EL (cell line): ENCODE measurements at places on chromosomes 2 and 18.

DNA sequence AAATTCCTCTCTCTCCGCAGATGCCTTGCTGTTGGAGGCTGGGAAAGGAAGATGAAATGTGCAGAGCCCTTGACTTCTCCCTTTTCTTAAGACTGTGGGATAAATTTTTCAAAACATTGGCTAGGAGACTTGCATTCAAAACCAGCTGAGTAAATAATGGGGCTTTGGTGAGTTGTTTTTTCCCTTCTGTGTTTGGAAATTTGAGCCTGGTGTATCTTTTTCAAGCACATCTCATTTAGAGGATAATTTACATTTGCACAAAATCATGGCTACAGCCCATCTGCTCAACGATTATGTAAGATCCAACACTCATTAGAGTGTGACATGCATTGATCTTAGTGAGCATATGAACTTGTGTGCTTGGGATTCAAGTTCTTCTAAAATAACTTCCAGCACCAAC lies 112.1 kb upstream of the ATP8B1 start:
- DNase-seq = no peak

DNA sequence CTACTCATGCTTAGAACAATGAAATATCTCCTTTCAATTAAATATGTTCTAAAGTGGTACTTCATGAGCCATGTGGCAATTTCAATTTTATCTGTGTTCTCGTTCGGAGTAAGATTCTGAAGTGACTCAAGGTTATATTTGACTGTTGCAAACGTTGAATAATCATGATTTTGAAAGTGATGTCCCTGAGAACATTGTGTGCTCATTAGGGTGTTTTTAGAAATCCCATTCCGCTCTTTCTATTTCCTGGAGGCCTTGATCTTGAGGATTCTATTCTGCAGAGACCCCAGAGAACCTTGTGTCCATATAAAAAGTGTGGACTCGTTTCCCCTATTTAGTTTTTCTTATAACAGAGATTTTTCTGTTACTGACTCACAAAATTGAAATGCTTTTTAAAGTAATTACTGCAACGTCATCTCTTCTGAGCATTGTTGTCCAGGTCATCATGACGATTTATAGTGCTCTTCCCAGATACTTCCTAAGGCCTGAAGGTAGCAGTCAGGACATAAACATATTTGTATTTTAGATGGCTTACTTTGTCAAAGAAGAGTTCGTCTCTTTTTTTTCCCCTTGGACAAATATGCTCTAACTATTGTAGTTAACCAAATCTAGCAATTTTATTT lies 27.2 kb downstream of the IL1R2 start:
- peak; percentile 36 for DNase-seq

DNA sequence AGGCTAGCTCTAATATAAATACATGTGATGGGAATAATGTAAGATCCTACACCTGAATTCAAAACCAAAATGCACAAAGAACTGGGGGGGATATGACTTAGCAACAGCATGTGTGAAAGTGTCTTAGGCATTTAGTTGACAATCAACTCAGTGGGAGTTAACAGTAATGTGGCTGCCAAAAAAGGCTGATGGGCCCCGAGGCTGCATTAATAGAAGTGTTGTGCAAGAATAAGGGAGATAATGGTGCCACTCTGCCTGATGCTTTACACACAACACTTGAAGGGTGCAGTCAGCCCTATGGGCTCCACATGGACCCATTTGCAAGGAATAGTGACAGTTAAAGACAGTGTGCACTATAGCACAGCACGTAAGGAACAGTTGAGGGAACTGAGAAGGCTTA lies 649.4 kb upstream of the ZEB2 start:
- no peak for DNase-seq

DNA sequence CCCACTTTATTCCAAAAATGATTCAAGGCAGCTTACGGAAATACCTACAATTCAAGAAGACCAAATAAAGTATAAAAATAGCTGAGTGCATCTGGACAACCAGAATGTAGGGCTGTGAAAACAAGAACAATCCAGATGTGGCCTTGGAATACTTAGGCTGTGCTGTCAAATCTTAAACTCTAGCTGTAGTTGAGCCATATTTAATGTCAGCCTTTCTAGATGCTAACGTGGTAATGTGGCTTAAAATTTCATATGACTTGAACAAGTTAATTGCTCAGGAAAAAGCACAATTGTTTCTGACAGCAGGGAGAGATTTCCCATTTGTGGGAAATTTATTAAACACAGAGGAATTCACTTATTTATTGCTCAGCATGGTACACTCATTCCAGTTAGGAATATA lies 14.6 kb upstream of the NAPG start:
- DNase-seq = no peak

GRCh38 chr2:219638217-219638947 lies 11.0 kb downstream of the SLC4A3 start:
- DNase-seq = no peak

- peak; percentile 43 for DNase-seq
Observed at GRCh38 chr2:200138391-200139124, 167.9 kb upstream of the SPATS2L start.

GRCh38 chr2:53252115-53252514 lies 515.5 kb upstream of the CHAC2 start:
- no peak for DNase-seq

GRCh38 chr2:230906471-230907230 lies 18.4 kb downstream of the GPR55 start:
- no peak for DNase-seq
